NCI-H1417 treated with DMSO at 0.1 percent for 48 hours (cell line): ENCODE measurements at places on chromosomes 5 and 9.

- no peak for DNase-seq
These were observed 153.8 kb downstream of the DEPDC1B start for GRCh38 chr5:60546207-60546606.

- no peak for DNase-seq
These were observed 74.8 kb upstream of the FAM170A start for GRCh38 chr5:119554597-119554996.

GRCh38 chr9:113352411-113352810 lies 3.1 kb downstream of the BSPRY start:
- DNase-seq = no peak

GRCh38 chr9:123169926-123170325 lies 98.5 kb downstream of the STRBP start:
- no peak for DNase-seq

GRCh38 chr5:143629871-143630659 lies 181.9 kb upstream of the HMHB1 start:
- no peak for DNase-seq
